Astrocyte of the spinal cord (primary cell): ENCODE measurements at places on chromosomes 11 and 22.

GRCh38 chr22:26072621-26073020, 96.6 kb upstream of the SEZ6L start:
- no peak for DNase-seq

DNA sequence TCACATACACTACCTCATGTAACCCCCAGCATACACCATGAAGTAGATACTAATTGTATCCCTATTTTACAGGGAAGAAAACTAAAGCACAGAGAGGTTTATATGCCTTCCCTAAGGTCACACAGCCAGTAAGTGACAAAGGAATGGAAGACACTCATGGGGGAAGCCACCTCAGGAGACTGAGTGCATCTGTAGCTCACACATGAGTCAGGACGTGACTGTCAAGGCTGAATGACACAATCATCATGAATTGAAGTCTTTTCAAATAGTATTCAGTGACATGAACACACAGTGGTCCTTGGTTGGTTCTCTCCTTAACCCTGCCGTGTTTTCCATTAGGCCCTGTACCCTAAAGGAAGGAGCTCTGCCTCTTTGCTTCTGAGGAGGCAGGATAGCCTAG, 463.0 kb downstream of the NTM start:
- no peak for DNase-seq

- DNase-seq, result no peak
Measured at GRCh38 chr11:65183201-65183891, 1.6 kb downstream of the CAPN1 start.

DNA sequence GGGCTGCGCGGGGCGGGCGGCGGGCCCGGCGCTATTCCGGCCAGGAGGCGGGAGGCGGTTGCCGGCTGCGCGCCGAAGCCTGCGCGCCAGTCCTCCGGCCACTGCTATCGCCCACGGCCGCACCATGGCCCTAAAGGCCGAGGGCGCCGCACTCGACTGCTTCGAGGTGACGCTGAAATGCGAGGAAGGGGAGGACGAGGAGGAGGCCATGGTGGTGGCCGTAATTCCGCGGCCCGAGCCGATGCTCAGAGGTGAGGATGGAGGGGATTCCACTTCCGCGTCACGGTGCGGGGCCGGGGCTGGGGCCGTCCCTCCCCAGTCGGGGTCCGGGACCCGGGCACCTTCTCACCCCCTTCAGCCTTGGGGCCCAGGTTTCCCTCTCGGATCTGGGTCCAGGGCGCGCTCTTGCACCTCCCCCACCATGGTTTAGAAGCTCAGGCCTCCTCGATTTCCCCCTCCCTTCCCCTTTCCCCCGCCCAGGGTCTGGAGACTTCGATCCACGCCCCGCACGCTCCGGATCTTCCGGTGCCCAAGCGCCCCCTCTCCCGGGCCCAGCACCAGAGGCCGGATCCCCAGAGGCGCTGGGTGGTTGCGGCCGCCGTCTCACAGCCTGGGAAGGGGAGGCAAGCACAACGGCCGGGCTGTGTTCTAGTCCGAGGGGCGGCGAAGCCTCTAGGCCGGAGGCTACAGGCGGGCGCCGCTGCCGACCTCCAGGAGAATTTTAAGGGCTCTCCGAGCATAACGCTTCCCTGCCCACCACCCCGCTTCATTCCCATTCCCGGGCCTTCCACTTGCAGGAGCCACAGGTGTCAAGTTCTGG, 517 bp downstream of the SPINDOC start:
- DNase-seq, result peak; percentile 62

DNA sequence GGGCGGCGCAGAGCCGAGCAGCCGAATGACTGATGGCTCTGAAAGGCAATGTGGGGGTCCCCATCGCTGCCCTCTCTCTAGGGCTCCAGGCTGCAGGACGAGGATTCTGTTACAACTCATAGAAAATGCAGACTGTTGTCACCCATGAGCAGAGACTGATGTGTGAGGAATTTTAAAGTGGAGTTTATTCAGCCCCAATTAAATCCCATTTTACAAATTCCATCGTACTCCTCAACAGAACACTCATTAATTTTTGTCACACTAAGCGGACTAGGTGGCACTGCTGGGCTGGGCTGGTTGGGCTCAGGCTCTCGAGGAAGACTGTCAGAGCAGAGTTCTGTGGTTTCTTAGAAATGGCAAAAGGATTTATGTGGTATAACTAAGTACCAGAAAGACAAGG, 102.6 kb upstream of the SPON1 start:
- no peak for DNase-seq

- peak; percentile 49 for DNase-seq
Measured at GRCh38 chr11:128902515-128903066, 11.4 kb downstream of the KCNJ5 start.

GRCh38 chr11:11125618-11126017, 227.4 kb downstream of the CSNK2A3 start:
- no peak for DNase-seq

DNA sequence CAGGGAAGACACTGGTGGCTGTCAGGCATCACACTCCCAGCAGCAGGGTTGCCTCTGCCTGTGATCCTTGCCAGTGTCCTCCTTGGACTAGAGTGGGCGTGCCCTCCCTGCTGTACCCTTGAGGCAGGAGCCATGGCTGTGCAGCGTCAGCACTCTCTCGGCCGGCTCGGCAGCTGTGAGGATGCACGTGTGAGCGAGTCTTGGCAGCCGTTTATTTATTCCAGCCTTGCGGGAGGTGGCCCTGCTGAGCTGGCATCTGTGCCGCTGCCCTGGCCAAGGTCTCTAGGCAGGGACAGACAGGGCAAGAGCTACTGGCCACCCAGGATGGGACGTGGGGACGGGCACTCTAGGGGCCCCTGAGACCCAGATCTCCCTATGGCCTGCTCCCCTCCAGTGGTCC, 33.9 kb downstream of the TSPAN4 start:
- no peak for DNase-seq

DNA sequence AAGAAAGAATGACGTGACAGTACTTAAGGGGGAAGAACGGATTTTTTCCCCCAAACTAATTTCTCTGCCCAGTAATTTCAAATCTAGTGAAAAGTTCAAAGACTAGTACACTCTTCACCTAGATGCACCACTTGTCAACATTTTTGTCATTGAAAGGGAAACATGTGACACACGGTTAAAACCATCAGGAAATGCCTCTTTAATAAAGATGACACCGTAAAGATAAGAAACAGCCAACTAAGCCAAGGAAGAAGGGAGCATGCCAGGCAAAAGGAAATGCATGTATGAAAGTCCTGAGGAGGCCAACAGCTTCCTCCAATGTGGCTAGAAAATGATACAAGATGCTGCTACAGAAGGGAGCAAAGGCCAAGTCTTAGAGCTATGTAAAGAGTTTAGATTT, 49.4 kb downstream of the RSF1 start:
- no peak for DNase-seq

DNA sequence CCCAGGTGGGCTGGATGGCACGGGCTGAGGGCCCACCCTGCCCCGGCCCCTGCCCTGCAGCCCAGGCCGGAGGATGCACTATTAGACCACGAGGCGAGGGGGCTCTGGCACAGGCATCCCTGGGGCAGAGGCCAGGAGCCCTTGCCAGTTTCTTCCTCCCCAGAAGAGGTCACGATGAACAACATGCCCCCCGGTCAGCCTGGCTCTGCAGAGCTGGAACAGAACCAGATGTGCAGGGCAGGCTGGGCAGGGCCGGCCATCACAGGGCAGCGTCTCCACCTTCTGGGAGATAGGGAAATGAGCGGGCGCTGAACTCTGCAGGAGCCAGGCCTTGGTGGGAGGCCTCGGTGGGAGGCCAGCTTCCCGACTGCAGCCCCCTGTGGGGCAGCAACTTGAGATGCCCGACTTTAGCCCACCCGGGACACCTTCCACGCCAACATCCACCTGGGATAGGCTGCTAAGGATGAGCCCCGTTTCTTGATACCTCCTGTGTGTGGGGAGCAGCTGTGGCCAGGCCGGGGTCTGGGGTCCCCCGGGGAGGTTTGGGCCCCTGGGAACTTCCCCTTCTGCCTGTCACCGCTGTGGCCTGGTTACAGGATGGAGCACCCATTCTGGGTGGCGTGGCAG, 21.8 kb upstream of the GNB1L start:
- DNase-seq, result no peak

DNA sequence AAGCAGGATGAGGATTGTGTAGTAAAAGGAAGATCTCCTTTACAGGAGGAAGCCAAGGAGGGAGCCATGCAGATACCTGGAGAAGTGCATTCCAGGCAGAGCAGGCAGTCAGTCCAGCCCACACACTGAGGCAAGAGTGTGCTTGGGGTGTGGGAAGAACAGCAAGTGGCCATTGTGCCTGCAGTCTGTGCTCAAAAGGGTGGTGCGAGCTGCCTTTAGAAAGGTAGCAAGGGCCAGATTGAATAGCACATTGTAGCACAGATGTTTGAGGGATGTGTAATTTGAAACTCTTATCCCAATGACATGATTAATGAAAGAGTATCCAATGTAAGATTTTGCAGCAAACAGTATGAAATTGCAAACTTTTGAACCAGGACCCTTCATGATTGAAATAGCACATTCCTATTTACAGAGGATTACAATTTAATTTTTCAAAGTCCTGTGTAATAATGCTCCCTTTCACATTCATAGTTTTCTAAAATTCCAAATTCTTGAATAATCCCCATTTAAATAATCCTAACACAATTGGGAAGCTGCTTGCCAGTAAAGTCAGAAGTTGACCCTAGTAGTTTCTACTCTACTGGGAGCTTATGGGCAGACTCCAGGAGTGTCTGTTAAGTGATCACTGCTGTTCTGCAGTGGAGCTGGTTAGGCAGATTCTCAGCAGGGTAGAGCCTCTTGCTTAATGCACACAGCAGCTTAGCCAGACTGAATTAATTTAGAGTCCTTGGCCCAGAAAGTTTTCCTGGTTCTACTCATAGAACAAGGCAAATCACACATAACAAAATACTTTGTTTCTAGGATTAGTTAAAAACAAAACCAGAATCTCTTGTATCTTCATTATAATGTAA, 78.1 kb downstream of the CYB5R2 start:
- peak; percentile 5 for DNase-seq

GRCh38 chr11:71101606-71102005, 150.8 kb downstream of the SHANK2 start:
- DNase-seq, result no peak

DNA sequence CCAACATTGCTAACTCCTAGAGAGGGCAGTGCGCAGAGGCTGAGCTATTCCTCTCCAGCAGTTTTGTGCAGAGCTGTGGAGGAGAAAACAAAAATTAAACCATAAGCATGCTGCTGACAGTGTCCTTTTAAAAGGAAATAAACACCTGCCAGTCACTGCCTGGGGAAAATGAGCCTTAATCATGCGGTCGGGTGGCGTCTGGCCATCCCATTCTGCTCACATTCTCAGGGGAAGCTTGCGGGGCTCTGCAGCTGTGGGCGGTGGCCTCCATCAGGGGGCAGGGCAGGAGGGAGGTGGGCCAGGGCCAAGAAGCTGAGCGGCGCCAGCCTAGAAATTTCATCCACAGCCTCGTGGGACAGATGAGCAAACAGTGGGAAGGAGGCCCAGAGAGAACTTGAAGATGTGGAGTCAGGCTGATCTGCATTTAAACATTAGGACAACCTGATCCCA, 71.0 kb upstream of the TP53I11 start:
- DNase-seq, result no peak

GRCh38 chr11:73510877-73511276, 87.0 kb downstream of the FAM168A start:
- DNase-seq, result no peak

DNA sequence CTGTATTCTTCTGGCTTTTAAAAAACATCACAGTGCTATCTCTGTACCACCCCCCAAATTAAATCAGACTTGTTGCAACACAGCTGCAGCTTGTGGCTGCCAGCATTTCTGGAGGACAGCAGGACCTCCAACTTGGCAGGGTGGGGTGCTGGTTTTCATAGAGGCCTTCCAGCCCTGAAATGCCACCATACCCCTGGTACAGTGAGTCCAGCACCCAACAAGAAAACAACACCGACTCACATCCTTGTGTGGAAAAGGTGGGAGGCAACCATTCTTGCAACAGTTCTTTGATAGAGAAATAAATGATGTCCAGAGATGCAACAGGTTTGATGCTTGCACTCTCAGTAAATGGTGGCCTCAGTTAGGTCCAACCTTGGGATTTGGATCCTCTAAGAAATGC, 96.0 kb downstream of the ABTB2 start:
- no peak for DNase-seq

- no peak for DNase-seq
Measured at GRCh38 chr11:5317292-5317691, 6.8 kb downstream of the OR51B2 start.

DNA sequence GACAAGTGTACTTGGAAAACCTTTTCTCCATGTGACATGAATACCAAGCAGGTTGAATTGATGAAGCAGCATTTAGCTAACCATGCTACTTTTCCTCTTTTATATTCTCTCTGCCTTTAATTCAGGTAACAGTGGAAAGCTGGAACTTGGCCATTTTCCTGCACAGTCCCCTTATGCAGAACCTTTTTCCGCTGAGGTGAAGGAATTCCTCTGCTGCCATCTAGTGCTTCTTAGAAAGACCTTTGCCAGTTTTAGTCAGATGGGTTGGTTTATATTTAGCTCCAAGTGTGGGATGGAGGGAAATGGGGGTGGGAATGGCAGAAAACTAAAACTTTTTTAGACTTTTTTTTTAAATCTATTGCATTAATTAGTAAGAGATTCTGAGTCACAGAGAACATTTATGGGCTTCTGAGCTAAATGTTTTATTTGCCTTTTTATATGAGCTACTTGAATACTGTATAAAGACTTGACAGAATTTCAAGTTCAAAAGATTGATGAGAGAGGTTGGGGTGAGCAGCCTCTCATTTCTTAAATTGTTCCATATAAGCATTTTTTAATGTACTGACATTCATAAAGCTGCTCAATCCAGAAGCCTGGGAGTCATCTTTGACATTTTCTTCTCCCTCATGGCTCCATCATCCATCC, 153.9 kb upstream of the ZC3H12C start:
- DNase-seq, result peak; percentile 85

DNA sequence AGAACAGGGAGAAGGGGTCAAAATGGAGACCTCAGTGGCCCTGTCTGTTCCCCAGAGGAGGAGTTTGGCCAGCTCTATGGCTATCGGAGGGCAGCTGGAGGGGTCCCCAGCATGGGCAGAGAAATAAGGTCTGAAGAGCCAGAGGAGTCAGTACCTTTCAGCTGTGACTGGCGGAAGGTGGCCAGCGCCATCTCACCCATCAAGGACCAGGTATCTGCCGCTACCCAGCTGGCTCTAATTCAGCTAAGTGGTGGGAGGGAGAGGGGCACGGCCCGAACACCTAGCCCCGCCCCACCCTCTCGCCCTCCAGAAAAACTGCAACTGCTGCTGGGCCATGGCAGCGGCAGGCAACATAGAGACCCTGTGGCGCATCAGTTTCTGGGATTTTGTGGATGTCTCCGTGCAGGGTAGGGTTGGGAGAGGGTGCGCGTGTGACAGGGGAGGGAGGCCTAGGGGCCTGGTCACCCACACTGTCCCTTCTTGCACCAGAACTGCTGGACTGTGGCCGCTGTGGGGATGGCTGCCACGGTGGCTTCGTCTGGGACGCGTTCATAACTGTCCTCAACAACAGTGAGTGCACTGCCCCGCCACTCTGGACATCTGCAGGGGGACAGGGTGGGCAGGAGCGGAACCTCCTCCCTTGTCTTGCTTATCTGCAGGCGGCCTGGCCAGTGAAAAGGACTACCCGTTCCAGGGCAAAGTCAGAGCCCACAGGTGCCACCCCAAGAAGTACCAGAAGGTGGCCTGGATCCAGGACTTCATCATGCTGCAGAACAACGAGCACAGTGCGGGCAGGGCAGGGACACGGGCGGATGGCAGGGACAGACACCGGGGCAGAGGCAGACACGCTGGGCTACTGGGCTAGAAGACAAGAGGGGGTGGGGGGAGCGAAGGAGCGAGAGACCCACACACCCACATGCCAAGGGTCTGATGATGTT, 2.8 kb downstream of the CTSW start:
- DNase-seq, result no peak
